Left forelimb (tissue), 1 donor: ENCODE measurements at places on chromosomes 6 and 20.

DNA sequence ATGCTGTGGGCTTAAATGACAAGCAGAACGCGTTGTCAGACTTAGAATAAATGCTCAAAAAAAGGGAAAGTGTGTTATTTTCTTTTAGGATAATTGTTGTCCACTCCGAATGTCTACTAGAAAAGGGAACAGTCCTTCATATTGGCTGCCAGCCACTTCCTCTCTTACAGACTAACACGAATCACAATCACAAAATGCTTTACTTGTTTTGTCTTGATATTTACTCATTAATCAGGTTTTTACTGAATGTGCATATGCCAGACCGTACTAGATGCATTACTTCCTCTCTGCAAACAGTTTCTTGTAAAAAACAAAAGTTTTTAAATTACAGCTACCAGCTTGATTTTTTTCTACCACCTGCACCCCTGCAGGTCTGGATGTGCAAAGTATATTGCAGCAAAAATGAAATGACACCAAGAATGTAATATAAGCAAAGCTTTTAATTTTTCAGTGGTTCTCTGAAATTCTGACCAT lies 821 bp downstream of the DHX35 start:
- DNase-seq: no peak

DNA sequence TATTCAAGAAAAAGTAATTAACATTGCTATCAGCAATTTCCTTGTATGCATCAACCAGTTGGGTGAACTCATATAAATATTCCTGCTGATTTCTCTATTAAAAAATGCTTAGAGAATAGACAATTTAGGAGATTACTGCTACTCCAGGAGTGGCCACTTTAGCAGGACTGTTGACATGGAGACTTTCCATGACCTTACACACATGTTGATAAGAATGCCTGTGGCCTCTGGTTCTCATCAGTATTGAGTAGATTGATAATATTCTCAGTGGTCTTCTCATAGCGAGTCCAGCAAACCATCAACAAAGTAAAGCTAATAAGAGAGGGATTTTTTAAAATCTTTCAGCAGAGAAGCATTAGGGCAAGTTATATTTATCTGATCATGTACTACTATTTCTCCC lies 208.4 kb upstream of the MARCKS start:
- DNase-seq: no peak

DNA sequence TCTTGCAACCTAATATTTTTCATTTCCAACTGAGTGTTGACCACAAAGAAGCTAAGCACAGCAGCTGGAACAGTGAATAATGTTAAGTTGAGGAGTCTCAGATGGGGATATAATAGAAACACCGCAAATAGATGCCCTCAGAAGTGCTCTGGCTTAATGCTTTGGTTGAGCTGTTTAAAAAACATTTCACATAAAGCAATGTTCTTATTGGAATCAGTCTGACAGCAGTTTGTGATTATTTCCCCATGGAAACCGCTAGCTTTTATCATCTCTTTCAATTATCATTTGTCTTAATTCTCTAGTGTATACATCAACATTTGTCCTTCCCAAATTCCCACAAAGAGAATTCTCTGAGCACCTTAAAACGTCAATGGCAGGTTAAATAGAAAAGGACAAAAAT lies 30.8 kb downstream of the METTL24 start:
- DNase-seq: no peak

DNA sequence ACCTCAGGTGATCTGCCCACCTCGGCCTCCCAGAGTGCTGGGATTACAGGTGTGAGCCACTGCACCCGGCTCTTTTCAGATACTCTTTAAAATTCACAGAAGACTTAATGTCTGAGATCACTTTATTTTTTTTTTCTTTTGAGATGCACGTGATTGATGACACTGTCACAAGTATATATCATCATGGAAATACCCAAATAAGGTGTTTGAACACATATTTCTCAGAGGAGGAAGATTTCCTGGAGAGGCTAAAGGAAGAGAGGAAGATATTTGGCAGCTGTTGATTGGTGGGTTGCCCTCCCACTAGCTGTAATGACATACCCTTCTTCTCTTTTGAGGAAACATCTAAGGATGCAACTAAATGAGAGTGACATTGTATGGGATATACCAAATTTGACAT lies 225.9 kb upstream of the CITED2 start:
- DNase-seq: no peak

GRCh38 chr20:14536738-14537137 lies 199.3 kb upstream of the FLRT3 start:
- DNase-seq: no peak

DNA sequence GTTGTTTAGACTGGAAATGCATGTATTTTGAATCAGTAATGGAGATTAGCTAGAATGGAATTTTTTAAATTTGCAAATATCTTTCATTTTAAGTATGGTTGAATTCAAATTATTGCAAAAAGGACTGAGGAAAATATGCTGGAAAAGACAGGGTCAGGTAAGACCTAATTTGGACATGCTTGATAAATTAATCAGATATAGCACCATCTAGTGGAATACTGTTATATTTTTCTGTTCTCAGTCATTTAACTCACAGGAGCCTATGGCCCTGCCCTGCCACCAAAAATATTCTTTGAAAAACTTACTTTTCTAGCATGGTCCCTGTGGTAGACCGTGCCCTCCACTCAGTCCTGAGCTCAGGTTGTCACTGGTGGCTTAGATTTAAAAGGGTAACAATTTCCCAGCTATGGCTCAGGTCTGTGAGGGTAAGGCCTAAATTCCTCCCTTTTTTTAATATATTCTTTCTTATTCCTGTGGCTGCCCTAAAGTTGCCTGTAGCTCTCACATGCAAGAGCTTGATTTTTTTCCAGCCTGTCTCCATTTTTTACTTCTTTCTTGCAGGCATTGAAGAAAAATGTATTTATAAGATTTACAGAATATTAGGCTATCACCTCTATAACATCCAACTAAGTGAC lies 25.3 kb upstream of the KIAA1586 start:
- no peak for DNase-seq

DNA sequence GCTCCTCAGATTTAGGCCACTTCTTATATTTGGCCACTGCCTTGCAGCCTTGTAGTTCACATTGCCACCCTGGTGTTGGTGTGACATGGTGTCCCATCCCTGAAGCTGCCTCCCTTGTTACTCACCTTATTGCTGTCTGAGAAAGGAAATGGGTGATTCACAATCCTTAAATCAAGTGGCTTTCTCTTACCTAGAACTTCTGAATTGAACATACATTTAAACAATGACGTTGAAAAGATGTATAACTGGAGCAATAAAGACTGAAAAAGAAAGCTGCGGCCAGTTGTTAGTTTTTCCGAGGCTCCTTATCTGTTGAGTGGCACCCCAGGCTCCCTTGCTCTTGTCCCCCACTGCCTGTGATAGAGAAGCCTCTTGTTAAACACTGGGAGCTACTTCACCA lies 28.8 kb upstream of the GNRH2 start:
- no peak for DNase-seq

DNA sequence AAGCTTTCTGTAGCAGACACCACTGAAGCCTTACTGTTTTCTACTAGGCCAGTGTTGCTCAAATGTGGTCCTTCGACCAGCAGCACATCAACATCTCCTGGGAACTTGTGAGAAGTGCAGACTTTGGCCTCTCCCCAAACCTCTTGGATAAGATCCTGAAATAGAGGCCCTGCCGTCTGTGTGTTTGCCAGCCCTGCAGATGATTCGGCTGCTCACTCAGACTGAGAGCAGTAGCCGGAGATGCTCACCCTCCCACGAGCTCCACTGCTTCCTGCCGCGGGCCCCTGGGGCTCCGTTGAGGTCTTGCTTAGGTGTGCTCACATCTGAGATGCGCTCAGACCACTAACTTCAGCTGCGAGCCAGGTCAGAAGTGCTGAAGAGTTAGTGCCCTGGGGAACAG lies 129.5 kb upstream of the SSTR4 start:
- DNase-seq: no peak

DNA sequence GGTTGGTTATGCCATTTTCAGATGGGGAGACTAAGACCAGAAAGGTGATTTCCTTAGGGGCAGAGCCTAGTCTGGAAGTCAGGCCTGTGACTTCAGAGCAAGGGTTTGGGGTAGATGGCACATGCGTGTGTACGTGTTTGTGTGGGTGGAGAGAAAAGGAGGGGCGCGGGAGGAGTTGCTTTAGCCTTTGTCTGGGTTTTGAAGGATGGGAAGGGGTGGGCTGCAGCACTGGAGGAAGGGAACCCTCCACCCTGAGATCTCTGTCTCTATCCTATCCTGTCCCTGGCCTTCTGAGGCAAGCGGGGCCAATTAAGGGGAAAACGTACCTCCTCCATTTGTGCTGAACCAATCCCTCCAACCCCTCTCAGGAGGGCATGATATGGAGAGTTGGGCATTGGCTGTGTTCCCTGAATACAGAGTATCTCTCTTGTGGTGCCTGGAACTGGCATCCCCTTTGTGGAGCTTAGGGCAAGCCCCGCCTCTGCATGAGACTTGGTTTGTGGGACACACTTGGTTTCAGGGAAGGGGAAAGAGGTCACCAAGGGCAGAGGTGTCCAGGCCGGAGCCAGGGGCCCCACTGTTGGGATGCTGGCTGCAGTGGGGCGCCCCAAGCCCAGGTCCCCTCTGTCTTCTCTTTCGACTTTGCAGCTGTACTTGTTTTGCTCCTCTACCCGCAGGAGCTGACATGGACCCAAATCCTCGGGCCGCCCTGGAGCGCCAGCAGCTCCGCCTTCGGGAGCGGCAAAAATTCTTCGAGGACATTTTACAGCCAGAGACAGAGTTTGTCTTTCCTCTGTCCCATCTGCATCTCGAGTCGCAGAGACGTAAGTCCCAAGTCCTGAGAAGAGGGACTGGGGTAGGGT lies at the start of gene DBNDD2:
Gene DBNDD2, plus strand, starts transcription at position 507 of the 863 bp plus-strand sequence. Its CDS starts 179 bp downstream, at position 686.
- no peak for DNase-seq

DNA sequence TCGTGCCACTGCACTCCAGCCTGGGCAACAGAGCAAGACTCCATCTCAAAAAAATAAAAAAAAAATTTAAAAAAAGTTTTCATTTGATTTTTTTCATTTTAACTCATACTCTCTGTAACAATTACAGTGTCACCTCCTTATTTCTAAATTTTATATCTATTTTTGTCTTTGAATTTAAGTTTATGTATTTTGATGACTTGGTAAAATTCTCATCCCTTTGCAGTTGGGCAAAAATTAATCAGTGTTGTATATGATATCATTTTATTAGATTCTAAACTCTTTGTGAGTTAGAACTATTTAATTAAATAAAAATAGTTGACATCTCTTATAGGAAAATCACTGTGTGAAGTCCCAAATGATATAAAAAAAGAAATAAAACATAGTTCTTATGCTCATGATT lies 270.7 kb downstream of the PLCB1 start:
- no peak for DNase-seq

- peak; percentile 83 for DNase-seq
Observed at GRCh38 chr6:44172731-44173500, 14.3 kb downstream of the CAPN11 start.

DNA sequence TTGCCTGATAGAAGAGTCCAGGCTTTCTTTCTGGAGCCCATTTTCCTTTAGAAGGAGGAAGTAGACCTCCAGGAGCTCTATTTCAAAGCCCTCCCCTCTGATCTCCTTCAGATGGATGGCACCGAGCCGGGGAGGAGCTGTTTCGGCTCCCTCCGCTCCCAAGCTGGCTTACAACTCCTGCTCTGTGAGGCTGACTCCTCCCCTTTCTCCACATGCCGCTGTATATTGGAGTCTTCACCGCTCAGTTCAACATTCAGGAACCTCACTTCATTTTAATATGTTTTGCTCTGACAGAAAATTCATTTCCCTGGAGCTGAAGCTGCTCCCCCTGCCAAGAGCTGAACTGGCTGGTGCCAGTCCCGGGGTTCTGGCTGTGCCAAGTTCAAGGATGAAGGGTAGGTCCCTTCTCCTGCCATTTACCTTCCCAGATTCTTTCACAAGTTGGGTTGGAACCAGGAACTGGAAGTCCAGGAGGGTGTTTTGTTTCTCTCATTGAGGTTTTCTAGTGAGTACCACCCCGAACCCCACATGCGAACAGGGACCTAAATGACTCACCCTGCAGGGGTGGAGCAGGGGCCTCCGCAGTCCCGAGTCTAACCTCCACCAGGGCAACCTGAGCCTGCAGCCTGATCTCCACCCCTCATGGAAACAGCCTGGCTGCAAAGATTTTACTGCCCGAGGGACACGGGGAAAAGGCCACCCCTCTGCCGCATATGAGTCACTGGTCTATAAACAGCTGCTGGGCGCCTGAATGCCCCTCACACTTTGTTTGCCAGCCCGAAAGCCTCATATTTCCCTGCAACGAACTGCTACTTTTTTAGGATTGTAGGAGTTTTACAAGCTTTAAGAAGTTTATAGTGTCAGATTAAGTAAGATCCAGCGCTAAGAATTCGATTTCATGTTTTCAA lies 68.6 kb upstream of the FOXA2 start:
- no peak for DNase-seq

GRCh38 chr6:106849676-106850332 lies 124.7 kb downstream of the CD24 start:
- no peak for DNase-seq

DNA sequence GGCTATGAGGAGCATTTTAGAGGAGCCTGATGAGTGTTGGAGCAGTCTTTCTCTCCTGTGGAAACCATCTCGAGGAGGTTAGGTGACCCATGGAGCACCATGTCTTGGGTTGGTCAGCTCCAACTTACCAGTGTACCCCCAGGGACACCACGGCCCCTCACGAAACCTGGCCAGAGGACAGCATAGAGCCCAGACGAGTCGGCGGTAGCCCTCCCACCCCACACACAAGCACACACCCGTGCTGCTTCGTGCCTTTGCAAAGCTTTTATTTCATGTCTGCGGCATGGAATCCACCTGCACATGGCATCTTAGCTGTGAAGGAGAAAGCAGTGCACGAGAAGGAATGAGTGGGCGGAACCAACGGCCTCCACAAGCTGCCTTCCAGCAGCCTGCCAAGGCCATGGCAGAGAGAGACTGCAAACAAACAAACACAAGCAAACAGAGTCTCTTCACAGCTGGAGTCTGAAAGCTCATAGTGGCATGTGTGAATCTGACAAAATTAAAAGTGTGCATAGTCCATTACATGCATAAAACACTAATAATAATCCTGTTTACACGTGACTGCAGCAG lies 53.6 kb downstream of the EZR start:
- DNase-seq: no peak

DNA sequence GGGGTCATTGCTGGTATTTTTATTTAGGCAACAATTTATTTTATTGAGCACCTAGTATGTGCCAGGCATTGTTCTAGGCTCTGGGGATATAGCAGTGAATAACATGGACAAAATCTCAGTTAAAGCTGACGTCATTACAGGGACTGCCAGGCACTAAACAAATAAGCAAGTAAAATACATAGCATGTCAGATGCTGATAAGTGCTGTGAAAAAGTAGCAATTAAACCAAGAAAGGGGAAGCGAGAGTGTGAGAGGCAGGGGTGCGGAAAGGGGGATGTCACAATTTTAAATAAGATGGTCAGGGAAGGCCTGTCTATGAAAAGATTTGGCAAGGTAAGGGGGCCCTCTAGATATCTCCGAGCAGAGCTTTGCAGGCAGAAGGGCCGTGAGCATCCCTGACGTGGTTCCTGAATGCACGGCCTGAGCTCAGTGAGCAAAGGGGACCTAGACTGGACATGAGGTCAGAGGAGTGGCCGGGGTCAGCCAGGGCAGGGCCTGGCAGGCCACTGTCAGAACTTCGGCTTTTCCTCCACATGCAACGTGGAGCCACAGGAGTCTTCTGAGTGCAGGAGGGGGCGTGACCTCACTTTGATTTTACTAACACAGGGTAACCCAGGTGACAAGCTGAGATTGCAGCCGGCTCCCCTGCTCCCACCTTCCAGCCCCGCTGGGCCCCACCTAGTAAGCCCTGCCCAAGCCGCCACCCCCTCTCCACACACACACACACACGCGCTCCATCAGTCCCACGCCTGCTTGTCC lies 24.2 kb upstream of the SIRPA start:
- DNase-seq: no peak

GRCh38 chr6:157372501-157373280 lies 8.3 kb upstream of the ZDHHC14 start:
- DNase-seq: no peak

GRCh38 chr6:113276601-113277000 lies 580.5 kb upstream of the MARCKS start:
- no peak for DNase-seq
